A549 treated with Mapracorat at 1 μM for 4 hours (cell line): ENCODE measurements at places on chromosomes 1 and 21. TPM values are rescaled to one million over a fixed set of nuclear protein-coding genes. Genes with fewer than 3 reads are reported as not detected.

MAN1C1 gene
- total RNA-seq: 0.28 to 0.50 TPM (median 0.30 TPM) in 5 replicates

KLHDC9 gene
- 1.0 to 2.7 TPM (median 1.5 TPM) in 5 replicates for total RNA-seq

LORICRIN gene
- not detected in 5 replicates for total RNA-seq

INKA2 gene
- 2.2 to 2.7 TPM (median 2.3 TPM) in 5 replicates for total RNA-seq

AGRN gene
- total RNA-seq: 70.3 to 123 TPM (median 118 TPM) in 5 replicates

CD1D gene
- 0.16 TPM in 1 of 5 replicates, not detected in the others for total RNA-seq

CRYAA gene
- not detected in 5 replicates for total RNA-seq

PLA2G4A gene
- total RNA-seq: 7.0 to 11.3 TPM (median 9.2 TPM) in 5 replicates

WDR64 gene
- total RNA-seq: not detected in 5 replicates

SMPDL3B gene
- total RNA-seq: 1.0 to 1.5 TPM (median 1.2 TPM) in 5 replicates

CYP4A11 gene
- total RNA-seq: not detected in 5 replicates

FGR gene
- total RNA-seq: not detected in 5 replicates

SLFNL1 gene
- 0.04 TPM in 1 of 5 replicates, not detected in the others for total RNA-seq

B3GALT5 gene
- 0.09 to 0.18 TPM (median 0.15 TPM) in 5 replicates for total RNA-seq

RASSF5 gene
- 0.88 to 1.2 TPM (median 1.1 TPM) in 5 replicates for total RNA-seq

TUFT1 gene
- 8.4 to 10.4 TPM (median 9.2 TPM) in 5 replicates for total RNA-seq

AKR7A3 gene
- 0.09 to 0.32 TPM (median 0.12 TPM) in 5 replicates for total RNA-seq

SHISA4 gene
- 11.4 to 19.2 TPM (median 17.3 TPM) in 5 replicates for total RNA-seq

LCE1E gene
- 0.18 TPM in 1 of 5 replicates, not detected in the others for total RNA-seq

TMCO4 gene
- total RNA-seq: 5.0 to 7.4 TPM (median 6.0 TPM) in 5 replicates

PROK1 gene
- total RNA-seq: not detected in 5 replicates

PRR9 gene
- not detected in 5 replicates for total RNA-seq

LRRC39 gene
- 0.10 to 0.15 TPM (median 0.10 TPM) in 3 of 5 replicates, not detected in the others for total RNA-seq

AIRE gene
- total RNA-seq: not detected in 5 replicates

WNT3A gene
- 0.04 to 0.06 TPM in 2 of 5 replicates, not detected in the others for total RNA-seq

CR2 gene
- total RNA-seq: not detected in 5 replicates

BEST4 gene
- total RNA-seq: 0.29 to 0.51 TPM (median 0.42 TPM) in 5 replicates

RHD gene
- total RNA-seq: not detected in 5 replicates

BSND gene
- not detected in 5 replicates for total RNA-seq

TCHH gene
- 0.27 to 0.31 TPM (median 0.28 TPM) in 5 replicates for total RNA-seq

TAS1R1 gene
- not detected in 5 replicates for total RNA-seq

AMY1A gene
- total RNA-seq: not detected in 5 replicates

BTBD19 gene
- 2.3 to 3.4 TPM (median 2.7 TPM) in 5 replicates for total RNA-seq

LENEP gene
- total RNA-seq: 0.34 TPM in 1 of 5 replicates, not detected in the others

ARHGAP29 gene
- total RNA-seq: 12.0 to 15.7 TPM (median 13.8 TPM) in 5 replicates

KCNA3 gene
- total RNA-seq: not detected in 5 replicates

SPOCD1 gene
- 3.3 to 4.5 TPM (median 3.8 TPM) in 5 replicates for total RNA-seq

ASCL5 gene
- total RNA-seq: 0.09 to 0.13 TPM (median 0.10 TPM) in 3 of 5 replicates, not detected in the others

TRIM46 gene
- 1.8 to 3.3 TPM (median 2.4 TPM) in 5 replicates for total RNA-seq

SELE gene
- not detected in 5 replicates for total RNA-seq

ZNF684 gene
- total RNA-seq: 2.0 to 3.4 TPM (median 2.7 TPM) in 5 replicates

TNFRSF18 gene
- total RNA-seq: 0.15 to 0.25 TPM (median 0.15 TPM) in 3 of 5 replicates, not detected in the others

SSU72 gene
- total RNA-seq: 90.7 to 106 TPM (median 100 TPM) in 5 replicates

RGS4 gene
- total RNA-seq: not detected in 5 replicates

PDZK1 gene
- 0.72 to 1.1 TPM (median 0.83 TPM) in 5 replicates for total RNA-seq

RGSL1 gene
- total RNA-seq: not detected in 5 replicates

PTCH2 gene
- 0.11 to 0.31 TPM (median 0.14 TPM) in 5 replicates for total RNA-seq

TMEM240 gene
- total RNA-seq: 0.24 to 1.1 TPM (median 0.32 TPM) in 5 replicates

SPATA45 gene
- total RNA-seq: not detected in 5 replicates

CD2 gene
- not detected in 5 replicates for total RNA-seq

IL12RB2 gene
- 0.05 to 0.18 TPM (median 0.10 TPM) in 5 replicates for total RNA-seq

KCNAB2 gene
- 7.0 to 8.2 TPM (median 7.7 TPM) in 5 replicates for total RNA-seq

ANGPTL3 gene
- total RNA-seq: not detected in 5 replicates

FLG2 gene
- not detected in 5 replicates for total RNA-seq
